ENCODE measurements at places on chromosomes 11 and 22.

- no peak overlapping the region for H3K27ac ChIP-seq
- H3K4me1 ChIP-seq = no peaks in the 10 kb centered on the region
- no peak overlapping the region for H3K4me3 ChIP-seq
- H3K27me3 ChIP-seq = peaks cover 4% of the 10 kb centered on the region
- no peak for DNase-seq
- no peaks in the 10 kb centered on the region for H3K36me3 ChIP-seq
Observed at GRCh38 chr11:59291228-59291627, 67.5 kb upstream of the OR5AN1 start.

- peak overlapping the region; percentile 68 for H3K27ac ChIP-seq
- peak; percentile 49 for DNase-seq
Observed at GRCh38 chr22:27386186-27386585, 415.4 kb downstream of the MN1 start.

- DNase-seq = no peak
- no peaks in the 10 kb centered on the region for H3K4me1 ChIP-seq
- H3K27ac ChIP-seq = no peak overlapping the region
- H3K4me3 ChIP-seq = no peak overlapping the region
Observed at GRCh38 chr22:19238900-19239299, 52.6 kb downstream of the CLTCL1 start.

GRCh38 chr22:43377896-43378704 is 33.7 kb upstream of the MPPED1 start:
- H3K27ac ChIP-seq = peak overlapping the region; percentile 39
- no peak overlapping the region for H3K4me3 ChIP-seq
- H3K36me3 ChIP-seq = no peaks in the 10 kb centered on the region
- DNase-seq = peak; percentile 55

DNA sequence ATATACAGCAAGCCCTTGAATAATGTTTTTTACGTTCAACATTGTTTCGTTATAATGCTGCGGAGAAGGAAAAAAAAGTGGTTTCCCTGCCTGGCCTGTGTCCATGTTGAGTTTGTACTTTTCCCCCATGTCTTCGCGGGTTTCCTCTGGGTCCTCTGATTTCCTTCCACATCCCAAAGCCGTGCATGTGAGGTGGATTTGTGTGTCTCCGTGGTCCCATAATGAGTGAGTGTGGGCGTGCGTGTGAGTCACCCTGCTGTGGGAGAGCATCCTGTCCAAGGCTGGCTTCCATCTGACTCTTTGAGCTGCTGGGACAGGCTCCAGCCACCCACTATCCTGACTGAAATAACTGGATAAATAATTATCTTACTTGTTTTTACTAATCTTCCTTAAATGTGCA is 29.6 kb upstream of the SNX19 start:
- H3K27ac ChIP-seq = no peak overlapping the region
- DNase-seq = peak; percentile 10
- no peak overlapping the region for H3K4me3 ChIP-seq
- no peaks in the 10 kb centered on the region for H3K36me3 ChIP-seq

GRCh38 chr11:68523743-68524142 is 63.2 kb downstream of the PPP6R3 start:
- DNase-seq = no peak
- H3K4me1 ChIP-seq = peaks cover 19% of the 10 kb centered on the region
- H3K27ac ChIP-seq = no peak overlapping the region
- no peaks in the 10 kb centered on the region for H3K27me3 ChIP-seq

DNA sequence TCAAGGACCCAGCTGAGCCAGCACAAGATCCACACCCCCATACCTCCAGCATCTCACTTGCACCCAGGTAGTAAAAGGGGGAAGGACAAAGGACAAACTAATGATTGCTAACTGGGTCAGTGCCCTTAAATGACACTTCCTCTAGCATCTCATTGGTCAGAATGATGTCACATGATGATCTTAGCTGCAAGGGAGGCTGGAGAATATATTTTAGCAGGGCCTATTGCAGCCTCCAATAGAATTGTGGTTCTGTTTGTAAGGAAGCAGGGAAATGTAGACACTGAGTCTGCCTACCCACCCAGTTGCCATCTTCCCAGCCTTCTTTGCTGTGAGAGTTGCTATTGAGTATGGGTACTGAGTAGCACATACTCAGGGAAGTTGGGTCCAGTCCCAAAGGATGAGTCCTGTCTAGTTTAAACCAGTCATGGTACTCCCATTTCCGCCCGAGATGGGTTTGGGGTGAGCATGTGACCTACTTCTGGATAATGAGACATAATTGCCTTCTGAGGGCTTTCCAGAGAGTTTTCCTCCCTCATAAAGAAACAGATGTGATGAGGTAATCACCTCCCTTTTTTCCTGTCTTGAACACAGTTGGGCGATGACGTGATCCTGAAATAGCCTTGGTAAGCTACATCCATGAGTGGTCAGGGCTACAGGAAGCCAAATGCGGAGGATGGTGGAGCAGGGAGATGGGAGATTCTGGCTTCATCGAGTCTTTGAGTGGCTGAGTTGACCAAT is 5.5 kb upstream of the DNAL4 start:
- H3K27ac ChIP-seq = no peak overlapping the region
- no peaks in the 10 kb centered on the region for H3K36me3 ChIP-seq
- H3K4me1 ChIP-seq = no peaks in the 10 kb centered on the region
- peaks cover 41% of the 10 kb centered on the region for H3K27me3 ChIP-seq
- no peak for DNase-seq
- H3K4me3 ChIP-seq = no peak overlapping the region

- H3K36me3 ChIP-seq = no peaks in the 10 kb centered on the region
- H3K4me3 ChIP-seq = no peak overlapping the region
- no peak overlapping the region for H3K27ac ChIP-seq
- H3K27me3 ChIP-seq = peaks cover 39% of the 10 kb centered on the region
- H3K4me1 ChIP-seq = no peaks in the 10 kb centered on the region
Observed at GRCh38 chr22:26983311-26983710, 325.9 kb downstream of the MIAT start.

- no peak for DNase-seq
- H3K27ac ChIP-seq = no peak overlapping the region
- H3K36me3 ChIP-seq = no peaks in the 10 kb centered on the region
- H3K27me3 ChIP-seq = no peaks in the 10 kb centered on the region
- H3K4me1 ChIP-seq = peaks cover 3% of the 10 kb centered on the region
Observed at GRCh38 chr11:128624269-128625175, 37.2 kb upstream of the ETS1 start.

GRCh38 chr11:18540207-18541009 is 13.7 kb upstream of the TSG101 start:
- H3K27ac ChIP-seq = no peak overlapping the region
- no peak overlapping the region for H3K4me3 ChIP-seq
- peak; percentile 53 for DNase-seq

GRCh38 chr11:1010551-1011319 is 25.8 kb downstream of the MUC6 start:
- no peaks in the 10 kb centered on the region for H3K27me3 ChIP-seq
- no peaks in the 10 kb centered on the region for H3K36me3 ChIP-seq
- H3K27ac ChIP-seq = no peak overlapping the region
- no peak for DNase-seq

DNA sequence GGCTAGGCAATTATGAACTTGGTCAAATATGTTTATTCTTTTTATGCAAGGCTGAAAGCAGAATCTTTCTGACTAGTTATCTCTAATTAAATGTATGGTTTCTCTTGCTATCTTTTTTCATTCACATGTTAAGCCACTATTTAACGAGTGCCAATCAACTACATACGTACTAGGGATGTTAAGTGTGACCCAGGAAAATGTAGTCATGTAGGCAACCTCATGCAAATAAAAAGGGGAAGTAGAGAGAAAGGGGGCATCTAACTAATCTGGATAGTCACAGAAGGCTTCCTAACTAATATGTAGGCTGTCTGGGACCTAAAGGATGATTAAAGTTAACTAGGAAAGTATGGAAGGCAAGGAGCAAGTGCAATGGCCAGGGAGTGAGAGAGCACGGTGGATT is 23.5 kb downstream of the TBRG1 start:
- no peak for DNase-seq
- no peaks in the 10 kb centered on the region for H3K4me1 ChIP-seq
- no peak overlapping the region for H3K4me3 ChIP-seq
- no peak overlapping the region for H3K27ac ChIP-seq
- H3K36me3 ChIP-seq = no peaks in the 10 kb centered on the region

DNA sequence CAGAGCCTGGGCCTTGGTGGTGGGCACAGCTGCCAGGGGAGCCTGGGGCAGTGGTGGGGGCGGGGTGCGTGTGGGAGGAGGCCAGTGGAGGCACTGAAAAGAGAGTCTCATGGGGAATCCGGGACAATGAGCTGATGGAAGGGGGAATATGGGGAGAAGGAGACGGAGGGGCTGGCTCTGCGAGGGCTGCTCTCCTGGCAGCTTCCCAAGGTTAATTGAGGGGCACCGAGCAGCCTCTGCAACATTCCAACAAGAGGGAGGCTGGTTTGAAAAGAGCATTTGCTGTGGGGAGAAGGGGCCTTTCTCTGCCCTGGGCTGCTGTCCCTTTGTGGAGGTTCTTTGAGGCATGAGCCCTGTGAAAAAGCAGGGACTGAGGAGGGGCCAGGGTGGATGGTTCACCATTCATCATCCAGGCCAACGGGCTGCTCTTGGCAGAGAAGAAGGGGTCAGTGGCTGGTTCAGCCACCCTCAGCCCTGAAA is 9.4 kb upstream of the IGSF9B start:
- H3K27me3 ChIP-seq = peaks cover 37% of the 10 kb centered on the region
- H3K36me3 ChIP-seq = no peaks in the 10 kb centered on the region
- no peaks in the 10 kb centered on the region for H3K4me1 ChIP-seq
- no peak overlapping the region for H3K4me3 ChIP-seq
- no peak for DNase-seq

DNA sequence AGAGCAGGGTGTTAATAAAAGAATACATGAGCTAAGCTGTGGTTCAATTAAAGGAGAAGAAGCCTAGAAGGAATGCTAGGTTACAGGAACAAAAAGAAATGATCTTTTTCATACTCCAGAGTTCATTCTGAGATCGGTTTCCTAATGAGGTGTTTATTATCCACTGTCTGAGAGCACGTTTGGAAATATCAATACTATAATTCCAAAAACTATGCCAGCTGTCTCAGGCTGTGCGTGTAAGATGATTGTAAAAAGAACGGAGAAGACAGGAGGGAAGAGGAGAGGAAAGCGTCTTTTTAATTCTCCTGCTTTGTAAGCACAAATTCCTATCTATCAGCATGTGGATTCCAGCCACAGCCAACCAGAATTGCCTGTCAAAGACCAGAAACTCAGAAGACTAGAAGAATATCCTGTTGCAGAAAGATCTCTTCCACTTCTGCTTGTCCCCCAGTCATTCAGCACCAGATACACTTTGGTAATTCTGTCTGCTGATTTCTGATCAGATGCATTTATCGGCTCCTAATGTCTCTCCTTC is 25.7 kb downstream of the APOL5 start:
- H3K36me3 ChIP-seq = no peaks in the 10 kb centered on the region
- no peak for DNase-seq
- H3K4me3 ChIP-seq = no peak overlapping the region
- H3K4me1 ChIP-seq = peaks cover 10% of the 10 kb centered on the region

- H3K4me1 ChIP-seq = peaks cover 9% of the 10 kb centered on the region
- H3K27ac ChIP-seq = no peak overlapping the region
- H3K27me3 ChIP-seq = no peaks in the 10 kb centered on the region
Observed at GRCh38 chr11:128632141-128632791, 44.9 kb upstream of the ETS1 start.

DNA sequence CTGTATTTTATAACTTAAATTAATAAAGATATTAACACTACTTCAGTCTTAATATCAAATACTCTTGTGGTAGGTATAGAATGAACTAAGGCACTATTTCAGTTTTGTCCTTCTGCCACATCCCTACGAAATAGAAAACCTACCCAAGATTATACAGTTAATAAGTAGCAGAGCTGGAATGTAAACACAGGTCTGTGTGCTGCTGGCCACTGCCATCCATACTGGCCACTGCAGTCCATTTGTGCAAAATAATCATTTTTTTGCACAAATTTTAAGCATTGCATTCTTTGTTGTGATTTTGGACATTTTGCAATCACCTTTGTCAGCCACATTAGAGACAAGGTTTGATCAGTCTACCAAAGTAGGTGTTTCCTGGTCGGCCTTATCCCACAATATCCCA is 91.9 kb downstream of the ME3 start:
- peak overlapping the region; percentile 32 for H3K27ac ChIP-seq
- no peak for DNase-seq
- peaks cover 29% of the 10 kb centered on the region for H3K4me1 ChIP-seq
- H3K36me3 ChIP-seq = no peaks in the 10 kb centered on the region
- H3K27me3 ChIP-seq = no peaks in the 10 kb centered on the region

- H3K27ac ChIP-seq = peak overlapping the region; percentile 39
- H3K36me3 ChIP-seq = no peaks in the 10 kb centered on the region
- H3K4me1 ChIP-seq = peaks cover 20% of the 10 kb centered on the region
- H3K4me3 ChIP-seq = no peak overlapping the region
Observed at GRCh38 chr11:12237381-12237784, 127.0 kb downstream of the MICAL2 start.

- H3K27ac ChIP-seq = no peak overlapping the region
- no peaks in the 10 kb centered on the region for H3K4me1 ChIP-seq
- H3K4me3 ChIP-seq = no peak overlapping the region
- no peaks in the 10 kb centered on the region for H3K27me3 ChIP-seq
- DNase-seq = no peak
- H3K36me3 ChIP-seq = no peaks in the 10 kb centered on the region
Observed at GRCh38 chr22:30434843-30435242, 9.3 kb downstream of the MTFP1 start.

- no peaks in the 10 kb centered on the region for H3K4me1 ChIP-seq
- no peak overlapping the region for H3K27ac ChIP-seq
- H3K36me3 ChIP-seq = no peaks in the 10 kb centered on the region
- H3K27me3 ChIP-seq = peaks cover 4% of the 10 kb centered on the region
- no peak overlapping the region for H3K4me3 ChIP-seq
- no peak for DNase-seq
Observed at GRCh38 chr11:15562230-15562629, 447.5 kb downstream of the INSC start.

DNA sequence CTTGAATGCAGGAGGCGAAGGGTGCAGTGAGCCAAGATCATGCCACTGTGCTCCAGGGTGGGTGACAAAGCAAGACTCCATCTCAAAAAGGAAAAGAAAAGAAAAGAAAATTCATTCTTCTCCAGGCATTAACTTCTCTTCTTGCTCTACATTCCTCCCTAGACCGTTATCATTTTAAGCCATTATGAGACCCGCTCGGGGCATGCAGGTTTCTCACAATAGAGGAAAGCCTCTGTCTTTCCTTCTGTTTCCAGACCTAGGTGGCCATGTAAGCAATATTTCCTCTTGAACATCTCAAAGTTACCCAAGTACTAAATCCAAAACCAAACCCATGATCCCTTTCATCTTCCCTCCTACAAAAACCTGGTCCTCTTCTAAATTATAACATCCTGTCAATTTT is 139.6 kb downstream of the RBFOX2 start:
- H3K27ac ChIP-seq = no peak overlapping the region
- no peaks in the 10 kb centered on the region for H3K27me3 ChIP-seq
- no peaks in the 10 kb centered on the region for H3K36me3 ChIP-seq
- H3K4me1 ChIP-seq = peaks cover 15% of the 10 kb centered on the region
- no peak overlapping the region for H3K4me3 ChIP-seq

GRCh38 chr11:36073411-36074203 is 129.7 kb downstream of the LDLRAD3 start:
- peak overlapping the region; percentile 19 for H3K27ac ChIP-seq
- H3K4me1 ChIP-seq = peaks cover 14% of the 10 kb centered on the region
- peak; percentile 52 for DNase-seq
- H3K4me3 ChIP-seq = no peak overlapping the region
- H3K36me3 ChIP-seq = no peaks in the 10 kb centered on the region
- no peaks in the 10 kb centered on the region for H3K27me3 ChIP-seq

All from hepatocyte (in vitro differentiated cells).